ENCODE measurements at places on chromosomes 4 and X. TPM values are rescaled to one million over a fixed set of nuclear protein-coding genes. Genes with fewer than 3 reads are reported as not detected.

The CTAG1B gene
- not detected for total RNA-seq

The GAGE12E gene
- not detected for total RNA-seq

The ATP2B3 gene
- 0.17 TPM for total RNA-seq

The CNKSR2 gene
- total RNA-seq: 10.9 TPM

The PDE5A gene
- 5.2 TPM for total RNA-seq

DNA sequence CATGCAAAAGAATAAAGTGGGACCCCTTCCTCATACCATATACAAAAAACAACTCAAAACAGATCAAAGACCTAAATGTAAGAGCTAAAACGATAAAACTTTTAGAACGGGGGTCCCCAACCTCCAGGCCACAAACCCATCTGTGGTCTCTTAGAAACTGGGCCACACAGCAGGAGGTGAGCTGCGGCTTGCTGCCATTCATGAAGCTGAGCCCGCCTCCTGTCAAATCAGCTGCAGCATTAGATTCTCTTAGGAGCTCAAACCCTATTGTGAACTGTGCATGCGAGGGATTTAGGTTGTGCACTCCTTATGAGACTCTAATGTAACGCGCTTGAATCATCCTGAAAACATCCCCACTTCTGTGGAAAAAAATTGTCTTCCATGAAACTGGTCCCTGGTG lies 7.0 kb upstream of the GATA1 start:
- no peak for ATAC-seq

GRCh38 chr4:102321260-102321995 lies 23.9 kb downstream of the SLC39A8 start:
- no peak for ATAC-seq

GRCh38 chr4:98601708-98602107 lies 56.7 kb downstream of the TSPAN5 start:
- ATAC-seq: no peak

DNA sequence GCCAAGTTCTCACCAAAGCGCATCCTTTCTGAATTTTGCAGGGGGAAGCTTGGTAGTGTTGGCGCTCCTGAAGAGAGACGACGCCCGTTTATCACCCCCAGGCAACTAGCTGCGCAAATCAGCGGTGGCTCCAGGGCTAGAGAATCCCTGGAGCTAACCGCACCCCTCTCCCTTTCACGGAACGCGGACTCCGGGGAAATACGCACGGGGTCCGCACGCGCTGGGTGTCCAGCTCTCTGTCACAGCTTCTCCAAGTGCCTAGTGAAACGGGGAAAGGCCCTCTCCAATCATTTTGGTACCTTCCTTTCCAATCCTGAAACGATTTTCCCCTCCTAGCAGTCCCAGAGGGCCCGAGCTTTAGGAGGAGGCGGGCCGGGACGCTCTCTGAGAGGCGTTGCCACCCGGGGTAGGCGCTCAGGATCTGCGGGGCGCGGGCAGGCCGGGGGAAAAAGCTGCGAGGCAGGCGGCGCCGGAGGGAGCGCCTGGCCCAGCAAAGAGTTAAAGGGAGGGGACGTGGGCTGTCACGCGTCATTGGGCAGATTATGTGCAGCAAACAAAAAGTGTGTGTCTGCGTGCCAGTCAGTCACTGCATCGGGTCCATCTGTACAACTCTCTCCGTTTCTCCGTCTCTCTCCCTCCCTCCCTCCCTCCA lies at the start of gene PRDM8:
Gene PRDM8 (plus strand): TSS at position 582 of the 652 bp plus-strand sequence. CDS start 2,578 bp downstream, outside the sequence.
- peak; percentile 61 for ATAC-seq
